NCI-H1436 (cell line): ENCODE measurements at places on chromosomes 7 and 10.

GRCh38 chr7:153044981-153045380 lies 285.4 kb downstream of the ACTR3B start:
- no peak for DNase-seq

GRCh38 chr10:6514844-6515780 lies 65.0 kb downstream of the PRKCQ start:
- DNase-seq = no peak

DNA sequence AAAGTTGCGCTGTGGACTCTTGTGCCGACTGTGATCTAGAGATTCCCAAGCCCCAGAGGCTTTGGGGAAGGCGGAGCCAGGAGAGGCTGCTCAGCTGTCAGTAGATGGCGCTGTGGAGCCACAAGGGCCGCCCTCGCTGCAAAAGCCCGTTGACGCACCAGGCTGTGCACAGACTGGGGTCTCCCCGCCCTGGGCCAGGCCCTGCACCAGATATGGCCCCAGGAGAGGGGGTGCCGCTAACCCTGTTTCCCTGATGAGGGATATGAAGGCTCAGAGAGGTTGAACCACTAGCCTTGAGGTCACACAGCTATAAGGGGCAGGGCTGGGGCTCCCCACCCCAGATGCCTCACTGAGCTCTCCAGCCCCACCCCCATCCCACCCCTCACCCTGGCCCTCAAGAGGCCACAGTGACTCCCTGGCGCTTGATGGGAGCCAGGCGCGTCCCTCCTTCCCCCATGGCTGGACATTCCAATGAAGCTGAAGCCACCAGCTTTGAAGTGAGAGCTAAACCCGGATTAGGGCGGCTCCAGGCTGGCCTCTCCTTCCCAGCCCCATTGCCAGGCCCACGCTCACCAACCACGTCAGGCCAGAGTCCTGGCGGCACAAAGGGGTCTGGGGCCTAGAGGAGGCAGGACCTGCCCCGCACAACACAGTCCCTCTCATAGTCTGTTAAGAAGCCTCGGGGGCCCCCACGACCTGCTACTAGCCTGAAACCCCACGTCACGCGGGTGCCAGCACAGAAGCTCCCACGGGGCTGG lies 26.4 kb downstream of the MYL10 start:
- DNase-seq = peak; percentile 58

DNA sequence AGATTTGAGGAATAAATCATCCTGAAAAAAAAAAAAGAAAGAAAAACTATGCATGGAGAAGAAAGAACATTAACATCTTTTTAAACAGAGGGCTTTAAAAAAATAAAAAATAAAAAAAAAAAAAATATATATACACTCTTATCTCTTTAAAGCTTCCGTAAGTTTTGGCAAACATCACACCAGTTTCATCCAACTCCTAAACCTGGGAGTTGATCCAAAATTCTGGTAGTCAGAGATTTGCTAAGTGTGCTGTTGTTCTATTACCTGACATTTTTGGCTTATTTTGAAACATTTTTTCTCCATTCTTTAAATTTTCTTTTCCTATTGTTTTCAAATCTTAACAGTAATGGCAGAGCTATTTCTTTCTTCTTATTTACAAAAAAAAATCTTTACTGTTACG lies 273.1 kb downstream of the AGMO start:
- no peak for DNase-seq

- DNase-seq = no peak
These were observed 183.6 kb upstream of the GDF10 start for GRCh38 chr10:47116445-47116844.

DNA sequence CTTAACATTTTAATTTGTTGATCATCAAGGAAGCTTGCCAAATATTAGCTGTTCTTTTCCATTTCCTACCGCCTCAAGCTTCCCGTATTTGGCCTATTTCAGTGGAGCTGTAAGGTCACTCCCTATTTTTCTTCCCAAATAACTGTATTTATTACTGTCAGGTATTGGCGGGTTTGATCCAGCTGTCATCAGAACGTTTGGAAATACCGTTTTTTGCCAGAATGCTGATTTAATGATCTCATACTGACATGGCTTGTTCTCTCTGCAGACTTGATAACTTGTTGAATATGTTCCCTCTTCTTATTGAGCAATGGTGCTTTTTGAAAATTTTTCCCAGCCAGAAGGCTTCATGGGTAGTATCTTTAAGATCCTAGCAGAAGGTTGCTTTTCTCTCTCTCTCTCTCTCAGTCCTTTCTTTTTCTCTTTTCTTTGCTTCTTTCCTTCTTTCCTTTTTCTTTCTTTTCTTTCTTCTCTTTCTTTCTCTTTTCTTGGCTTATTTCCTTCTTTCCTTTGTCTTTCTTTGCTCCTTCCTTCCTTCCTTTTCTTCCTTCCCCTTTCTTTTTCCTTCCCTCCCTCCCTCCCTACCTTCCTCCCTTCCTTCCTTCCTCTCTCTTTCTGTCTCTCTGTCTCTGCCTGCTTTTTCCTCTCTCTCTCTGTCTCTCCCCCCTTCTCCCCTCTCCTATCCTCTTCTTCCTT lies 42.1 kb downstream of the CUX1 start:
- no peak for DNase-seq

DNA sequence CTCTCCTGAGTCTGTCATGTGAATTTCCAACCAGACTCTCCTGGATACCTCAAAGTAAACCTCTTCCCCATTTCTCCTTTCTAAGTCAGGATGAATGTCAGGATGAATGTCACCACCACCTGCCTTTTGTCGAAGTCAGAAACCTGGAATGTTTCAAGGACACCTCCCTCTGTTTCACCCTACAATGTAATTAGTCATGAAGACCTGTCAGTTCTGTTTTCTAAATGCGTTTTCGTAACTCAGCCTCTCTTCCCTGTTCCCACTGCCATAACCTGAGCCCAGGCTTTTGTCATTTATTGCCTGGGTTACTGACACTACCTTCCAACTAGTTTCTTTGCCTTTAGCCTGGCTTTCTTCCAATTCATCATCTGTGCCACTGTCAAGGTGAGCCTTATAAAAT lies 5.5 kb upstream of the STN1 start:
- no peak for DNase-seq

- DNase-seq = no peak
These were observed 472.1 kb upstream of the IGFBP3 start for GRCh38 chr7:46393142-46393541.

- DNase-seq = peak; percentile 90
These were observed at the start of gene VWDE for GRCh38 chr7:12403287-12404181. Gene VWDE, minus strand, starts transcription at chr7:12403865. Its CDS starts 149 bp downstream, at chr7:12403716.

GRCh38 chr7:153509768-153510167 lies 542.4 kb upstream of the DPP6 start:
- DNase-seq = no peak

DNA sequence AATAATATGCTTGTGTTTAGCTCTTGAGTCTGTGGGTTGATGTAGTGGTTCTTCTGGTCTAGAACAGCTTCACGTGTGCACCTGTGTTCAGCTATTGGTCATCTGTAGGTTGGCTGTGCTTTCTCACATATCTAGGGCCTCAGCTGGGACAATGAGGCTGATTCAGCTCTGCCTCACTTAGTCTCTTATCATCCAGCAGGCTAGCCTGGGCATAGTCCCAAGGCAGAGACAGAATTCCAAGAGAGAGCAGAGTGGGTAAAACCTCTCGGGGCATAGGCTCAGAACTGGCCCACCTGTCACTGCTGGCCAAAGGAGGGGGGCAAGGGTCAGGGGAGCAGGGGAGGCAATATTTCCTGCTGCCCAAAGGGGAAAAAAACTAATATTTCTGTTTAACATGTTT lies 32.0 kb upstream of the MXI1 start:
- DNase-seq = no peak

- DNase-seq = no peak
These were observed 29.3 kb upstream of the HECW1 start for GRCh38 chr7:43083106-43083505.

- DNase-seq = no peak
These were observed 11.8 kb upstream of the DDIT4 start for GRCh38 chr10:72261784-72262404.

GRCh38 chr7:120190109-120190508 lies 82.9 kb upstream of the KCND2 start:
- DNase-seq = no peak

- DNase-seq = no peak
These were observed 78.7 kb downstream of the GATA3 start for GRCh38 chr10:8133146-8133545.

DNA sequence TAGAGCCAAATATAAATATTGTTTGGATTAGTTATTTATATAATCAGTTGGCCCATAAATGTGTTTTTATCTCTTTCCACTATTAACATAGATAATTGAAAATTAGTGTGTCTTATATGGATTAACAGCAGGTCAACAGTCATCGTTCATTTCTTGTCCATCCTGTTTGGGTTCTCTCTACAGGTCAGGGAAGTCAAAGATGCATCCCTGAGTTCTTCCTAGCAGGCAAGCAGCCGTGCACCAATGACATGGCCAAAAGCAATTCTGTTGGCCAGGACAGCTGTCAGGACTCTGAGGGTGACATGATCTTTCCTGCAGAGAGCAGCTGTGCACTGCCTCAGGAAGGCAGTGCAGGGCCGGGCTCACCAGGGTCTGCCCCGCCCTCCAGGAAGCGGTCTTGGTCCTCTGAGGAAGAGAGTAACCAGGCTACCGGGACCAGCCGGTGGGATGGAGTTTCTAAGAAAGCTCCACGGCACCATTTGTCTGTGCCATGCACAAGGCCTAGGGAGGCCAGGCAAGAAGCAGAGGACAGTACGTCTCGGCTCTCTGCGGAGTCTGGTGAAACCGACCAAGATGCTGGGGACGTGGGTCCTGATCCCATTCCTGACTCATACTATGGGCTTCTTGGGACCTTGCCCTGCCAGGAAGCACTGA lies 15.9 kb downstream of the FBH1 start:
- no peak for DNase-seq

GRCh38 chr10:97047083-97047736 lies 138.5 kb downstream of the SLIT1 start:
- DNase-seq = no peak

GRCh38 chr7:74051629-74052410 lies 23.8 kb downstream of the ELN start:
- DNase-seq = peak; percentile 19

DNA sequence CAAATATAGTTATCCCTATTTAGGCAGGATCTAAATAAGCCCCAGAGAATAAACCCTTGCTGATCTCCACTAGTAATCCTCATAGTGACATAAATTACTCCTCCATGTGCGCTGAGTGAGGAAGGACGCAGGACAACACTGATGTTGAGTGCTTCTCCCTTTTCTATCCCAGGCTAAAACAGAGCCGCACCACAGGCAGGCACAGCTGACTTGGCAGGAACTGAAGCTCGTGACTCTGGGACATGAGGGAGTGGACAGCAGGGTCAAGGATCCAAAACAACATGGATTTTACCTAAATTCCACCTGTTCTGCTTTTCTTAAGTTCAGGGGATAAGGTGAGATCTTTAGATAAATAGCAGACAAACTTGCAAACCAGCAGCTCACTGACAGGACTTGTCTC lies 46.0 kb downstream of the VOPP1 start:
- DNase-seq = no peak

GRCh38 chr7:149865437-149865836 lies 8.3 kb upstream of the ATP6V0E2 start:
- no peak for DNase-seq

GRCh38 chr7:48025624-48026023 lies 3.3 kb downstream of the SUN3 start:
- no peak for DNase-seq

DNA sequence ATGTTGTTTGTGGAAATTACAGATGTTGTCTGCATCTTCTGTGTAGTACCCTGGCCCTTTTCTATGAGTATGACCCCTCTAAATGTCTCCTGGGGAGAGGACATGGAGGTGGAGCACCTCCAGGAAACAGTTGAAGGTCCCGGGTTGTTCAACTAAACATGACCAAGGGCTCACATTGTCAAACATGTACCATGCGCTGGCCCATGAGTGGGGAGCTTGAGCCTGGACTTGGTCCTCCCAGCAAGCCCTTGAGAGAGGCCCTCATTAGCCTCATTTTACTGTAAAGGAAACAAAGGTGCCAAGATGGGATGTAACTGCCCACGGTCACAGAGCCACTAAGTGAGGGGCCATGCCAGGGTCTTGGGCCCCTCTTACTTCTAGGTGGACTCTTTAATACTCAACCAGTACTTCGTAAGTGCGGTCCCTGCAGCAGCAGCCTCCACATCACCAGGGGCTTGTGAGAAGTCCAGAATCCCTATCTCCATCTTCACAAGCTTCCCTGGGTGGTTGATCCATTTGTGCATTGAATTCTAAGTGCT lies 31.2 kb downstream of the C10orf71 start:
- DNase-seq = no peak

- DNase-seq = no peak
These were observed 421.1 kb downstream of the GLRX3 start for GRCh38 chr10:130557181-130557845.

DNA sequence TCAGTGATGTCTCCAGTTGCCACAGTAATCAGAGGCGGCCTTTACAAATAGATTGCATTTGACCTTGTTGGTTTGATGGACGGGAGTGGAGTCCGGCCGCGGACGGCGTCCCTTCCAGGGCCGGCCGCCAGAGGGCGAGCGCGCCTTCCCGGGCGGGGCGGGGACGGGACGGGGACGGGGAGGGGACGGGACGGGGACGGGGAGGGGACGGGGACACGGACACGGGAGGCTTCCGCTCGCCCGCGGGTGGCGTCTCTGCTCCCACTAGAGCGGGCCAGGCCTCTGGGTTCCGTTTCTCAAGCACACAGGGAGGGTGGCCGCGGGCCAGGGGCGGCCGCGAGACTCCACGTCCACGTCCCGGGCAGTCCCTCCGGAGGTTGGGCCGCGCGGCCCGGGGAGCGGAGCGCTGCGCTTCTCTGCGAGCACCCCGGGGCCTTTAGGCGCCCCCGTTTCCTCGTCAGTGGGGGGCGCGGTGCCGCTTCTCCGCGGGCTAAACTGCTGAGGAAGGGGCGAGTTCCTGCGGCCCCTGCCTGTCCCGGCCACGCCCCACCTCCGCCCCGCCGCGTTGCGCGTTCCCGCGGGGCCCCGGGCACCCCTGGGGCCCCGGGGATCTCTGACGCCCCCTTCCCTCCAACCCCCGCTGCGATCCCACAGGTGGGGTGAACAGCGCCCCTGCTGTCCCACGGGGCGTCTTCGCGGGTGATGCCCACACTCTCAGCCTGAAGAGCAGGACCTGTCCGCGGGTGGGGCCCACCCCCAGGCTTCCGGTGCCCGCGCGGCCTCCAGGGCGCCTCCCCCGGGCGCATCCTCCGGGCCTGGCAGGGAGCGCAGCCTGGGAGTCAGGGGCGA lies 84.2 kb upstream of the MKI67 start:
- no peak for DNase-seq

- DNase-seq = no peak
These were observed 56.7 kb downstream of the DDC start for GRCh38 chr7:50508471-50508943.

- no peak for DNase-seq
These were observed 7.7 kb downstream of the CPVL start for GRCh38 chr7:29138588-29138987.

- DNase-seq = no peak
These were observed 575.3 kb downstream of the IPMK start for GRCh38 chr10:57692255-57692980.

- DNase-seq = no peak
These were observed 693.1 kb downstream of the PARD3 start for GRCh38 chr10:34121781-34122622.

GRCh38 chr10:46028584-46029460 lies 1.6 kb downstream of the NCOA4 start:
- DNase-seq = peak; percentile 21

DNA sequence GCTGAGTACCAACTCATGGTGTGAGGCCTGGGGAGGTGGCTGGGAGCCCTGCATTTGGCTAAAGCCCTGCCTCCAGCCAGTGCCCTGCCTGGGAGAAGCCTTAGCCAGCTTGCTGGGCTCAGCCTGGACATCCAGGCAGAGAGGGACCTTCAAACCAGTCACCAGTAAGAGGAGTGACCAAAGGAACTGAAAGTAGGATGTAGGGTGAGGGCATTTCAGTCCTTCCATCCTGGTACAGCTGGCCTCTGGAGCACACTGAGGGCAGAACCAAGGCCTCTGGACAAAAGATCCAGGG lies 124.8 kb downstream of the ADCY1 start:
- DNase-seq = no peak
